ENCODE measurements at places on chromosomes 1 and 21. TPM values are rescaled to one million over a fixed set of nuclear protein-coding genes. Genes with fewer than 3 reads are reported as not detected.

The OR10Z1 gene
- not detected for total RNA-seq

The FRRS1 gene
- 3.5 TPM for total RNA-seq

The OR2L8 gene
- 0.31 TPM for total RNA-seq

The GUCA2A gene
- not detected for total RNA-seq

The ANXA9 gene
- not detected for total RNA-seq

The CKS1B gene
- total RNA-seq: 86.6 TPM

The ADGRB2 gene
- 0.16 TPM for total RNA-seq

The RHBDL2 gene
- 0.63 TPM for total RNA-seq

The KRTAP19-1 gene
- not detected for total RNA-seq

The DNASE2B gene
- under 0.01 TPM for total RNA-seq

The PLPP3 gene
- total RNA-seq: 11.5 TPM

The CFAP74 gene
- not detected for total RNA-seq

The CLCA2 gene
- total RNA-seq: not detected

The MAP7D1 gene
- 66.9 TPM for total RNA-seq

The LAMC2 gene
- total RNA-seq: 71.0 TPM

The PLA2G2F gene
- not detected for total RNA-seq

The SPRR1A gene
- total RNA-seq: not detected

The OR2G6 gene
- not detected for total RNA-seq

The ISG15 gene
- total RNA-seq: 256 TPM

The TCHHL1 gene
- not detected for total RNA-seq

The AMY1B gene
- total RNA-seq: not detected

The PYHIN1 gene
- total RNA-seq: not detected

The NR5A2 gene
- 16.8 TPM for total RNA-seq

The SLC30A7 gene
- 14.1 TPM for total RNA-seq

The SLC6A17 gene
- under 0.01 TPM for total RNA-seq

The ZMYND12 gene
- 0.32 TPM for total RNA-seq

The RHBG gene
- not detected for total RNA-seq

The HES2 gene
- total RNA-seq: 18.1 TPM

The MEX3A gene
- total RNA-seq: 12.2 TPM

The ERICH3 gene
- not detected for total RNA-seq

The SRGAP2B gene
- total RNA-seq: 36.6 TPM

The ANKRD65 gene
- 0.32 TPM for total RNA-seq

Measured in bladder microvascular endothelial cell (primary cell).